Cardiac fibroblast (primary cell): ENCODE measurements at places on chromosomes 3 and 15.

DNA sequence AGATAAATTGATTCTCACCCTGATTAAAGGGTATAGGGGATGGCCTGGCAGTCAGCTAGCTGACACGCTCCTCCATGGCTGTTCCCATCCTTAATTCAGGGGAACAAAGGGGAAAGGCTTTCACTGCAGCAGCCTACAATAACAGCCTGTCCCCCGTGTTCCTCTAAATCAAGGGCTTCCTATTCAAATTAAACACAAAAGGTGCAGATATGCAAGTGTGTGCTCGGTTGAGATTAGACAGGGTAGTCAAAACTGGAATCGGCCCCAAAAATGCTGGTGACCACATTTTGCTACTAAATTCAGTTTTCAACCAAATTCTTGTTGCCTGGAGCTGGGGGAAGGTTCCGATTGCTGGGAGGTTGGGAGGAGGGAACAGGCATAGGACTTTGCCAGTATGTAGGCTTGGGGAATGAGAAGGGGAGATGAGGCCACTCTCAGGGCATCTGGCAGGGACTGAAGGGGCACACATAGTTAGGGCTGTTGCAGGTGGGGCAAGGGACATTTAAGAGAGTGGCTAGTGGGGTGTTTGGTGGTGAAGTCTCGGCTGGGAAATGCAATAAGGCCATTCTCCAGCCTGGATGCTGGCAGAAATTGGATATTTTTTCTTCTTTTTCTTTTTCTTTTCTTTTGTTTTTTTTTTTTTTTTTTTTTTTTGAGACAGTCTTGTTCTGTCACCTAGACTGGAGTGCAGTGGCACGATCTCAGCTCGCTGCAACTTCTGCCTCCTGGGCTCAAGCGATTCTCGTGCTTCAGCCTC is 32.9 kb upstream of the CTSH start:
- DNase-seq: no peak

GRCh38 chr15:38562278-38562677 is 2.3 kb downstream of the RASGRP1 start:
- no peak for DNase-seq

DNA sequence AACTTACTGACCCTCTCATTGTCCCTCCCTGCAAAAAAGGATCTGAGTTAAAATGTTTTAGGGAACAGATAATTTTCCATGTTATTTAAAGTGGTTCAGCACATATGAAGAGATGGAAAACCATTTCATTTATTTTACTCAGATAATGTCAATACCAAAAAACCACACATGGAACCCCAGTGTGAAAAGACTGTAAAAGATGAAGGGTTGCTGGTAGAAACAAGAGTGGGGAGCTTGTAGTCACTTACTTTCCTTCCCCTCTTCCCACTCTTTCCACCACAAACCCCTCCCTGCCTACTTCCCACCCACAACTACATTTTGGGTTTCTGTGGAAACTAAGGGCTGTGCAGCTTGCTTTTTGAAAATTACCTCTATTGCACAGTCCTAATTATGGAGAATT is 18.5 kb upstream of the KLHL25 start:
- no peak for DNase-seq

- DNase-seq: no peak
Observed at GRCh38 chr3:46286947-46287565, 44.8 kb downstream of the CCR3 start.

DNA sequence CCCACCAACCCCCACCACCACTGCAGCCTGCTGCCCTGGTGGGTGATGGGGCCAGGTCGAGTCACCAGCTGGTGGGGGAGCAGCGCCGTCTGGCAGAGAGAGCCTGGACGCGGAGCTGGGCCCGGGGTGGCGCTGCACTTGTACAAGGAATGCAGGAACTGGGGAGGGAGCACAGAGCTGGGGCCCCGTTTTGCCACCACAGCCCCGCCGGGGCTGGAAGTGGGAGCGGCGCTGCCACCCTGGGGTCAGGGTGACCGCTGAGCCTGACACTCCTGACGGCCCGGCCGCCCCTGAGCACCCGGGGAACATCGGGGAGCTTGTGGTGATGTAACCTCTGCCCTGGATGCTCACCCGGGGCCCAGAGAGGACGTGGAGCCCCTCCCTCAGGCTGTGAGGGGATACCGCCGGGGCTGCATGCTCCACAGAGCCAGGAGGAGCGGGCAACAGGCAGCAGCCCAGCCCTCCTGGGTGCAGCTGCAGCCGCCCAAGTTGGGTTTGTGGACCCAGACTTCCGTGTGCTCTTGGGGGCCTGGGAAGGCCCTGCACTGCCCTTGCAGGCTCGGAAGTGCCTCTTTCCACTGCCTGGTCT is 32.6 kb upstream of the IREB2 start:
- no peak for DNase-seq

GRCh38 chr3:27680517-27681246 is 41.4 kb downstream of the EOMES start:
- no peak for DNase-seq
